Pulmonary artery endothelial cell (primary cell): ENCODE measurements at places on chromosomes 3 and 15.

GRCh38 chr3:50169232-50169832 lies 14.2 kb downstream of the SEMA3F start:
- DNase-seq = no peak

DNA sequence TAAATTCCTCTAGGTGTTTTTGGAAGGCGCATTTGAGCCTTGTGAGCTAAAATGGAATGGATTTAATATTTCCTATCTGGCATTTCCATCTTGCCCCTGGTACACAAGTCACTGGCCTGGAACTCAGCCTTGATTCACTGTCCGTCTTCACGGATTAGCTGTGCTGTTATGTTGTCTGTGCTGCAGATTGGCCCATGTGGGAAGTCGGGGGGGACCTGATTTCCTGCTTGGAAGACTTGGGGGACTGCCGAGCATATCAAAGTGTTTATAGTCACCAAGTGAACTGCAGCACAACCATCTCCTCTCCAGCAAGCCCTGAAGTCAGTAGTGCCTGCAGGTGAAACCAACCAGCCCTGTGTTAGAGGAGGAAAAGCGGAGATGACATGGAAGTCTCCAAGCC lies 12.2 kb downstream of the GHRL start:
- no peak for DNase-seq

- DNase-seq = no peak
Observed at GRCh38 chr3:112889357-112889756, 42.7 kb upstream of the CD200R1L start.

DNA sequence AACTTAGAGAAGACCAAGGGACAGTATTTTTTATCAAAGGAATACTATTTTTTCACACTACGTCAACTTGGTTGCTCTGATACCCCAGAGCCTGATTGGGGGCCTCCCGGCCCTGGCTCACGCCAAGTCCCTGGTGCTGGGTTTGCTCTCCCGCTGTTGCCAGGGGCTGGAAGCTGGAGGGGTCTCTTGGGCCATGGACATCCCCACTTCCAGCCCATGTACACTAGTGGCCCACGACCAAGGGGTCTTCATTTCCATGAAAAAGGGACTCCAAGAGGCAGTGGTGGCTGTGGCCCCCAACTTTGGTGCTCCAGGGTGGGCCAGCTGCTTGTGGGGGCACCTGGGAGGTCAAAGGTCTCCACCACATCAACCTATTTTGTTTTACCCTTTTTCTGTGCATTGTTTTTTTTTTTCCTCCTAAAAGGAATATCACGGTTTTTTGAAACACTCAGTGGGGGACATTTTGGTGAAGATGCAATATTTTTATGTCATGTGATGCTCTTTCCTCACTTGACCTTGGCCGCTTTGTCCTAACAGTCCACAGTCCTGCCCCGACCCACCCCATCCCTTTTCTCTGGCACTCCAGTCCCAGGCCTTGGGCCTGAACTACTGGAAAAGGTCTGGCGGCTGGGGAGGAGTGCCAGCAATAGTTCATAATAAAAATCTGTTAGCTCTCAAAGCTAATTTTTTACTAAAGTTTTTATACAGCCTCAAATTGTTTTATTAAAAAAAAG lies 20.3 kb upstream of the BSN start:
- no peak for DNase-seq

DNA sequence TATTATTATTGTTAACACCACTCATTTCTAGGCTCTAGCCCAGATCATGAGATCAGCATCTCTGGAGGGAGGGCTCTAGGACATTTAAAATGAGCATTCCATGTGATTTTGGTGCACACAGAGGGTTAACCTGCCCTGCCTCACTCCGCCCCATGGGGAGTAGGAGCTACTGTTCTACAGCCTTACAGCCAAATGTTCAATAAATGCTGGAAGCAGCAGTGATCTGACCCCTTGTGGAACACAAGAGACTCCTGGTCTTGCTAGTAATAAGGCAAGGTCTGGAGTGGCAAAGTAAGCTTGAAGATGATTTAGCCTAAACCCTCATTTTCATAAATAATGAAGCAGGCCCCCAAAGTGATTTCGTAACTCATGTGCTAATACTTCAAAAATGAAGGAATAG lies 166.4 kb upstream of the EOMES start:
- DNase-seq = no peak
